ENCODE measurements at places on chromosomes 2 and 18.

GRCh38 chr2:139079311-139079710 lies 299.1 kb upstream of the NXPH2 start:
- no peak for DNase-seq

DNA sequence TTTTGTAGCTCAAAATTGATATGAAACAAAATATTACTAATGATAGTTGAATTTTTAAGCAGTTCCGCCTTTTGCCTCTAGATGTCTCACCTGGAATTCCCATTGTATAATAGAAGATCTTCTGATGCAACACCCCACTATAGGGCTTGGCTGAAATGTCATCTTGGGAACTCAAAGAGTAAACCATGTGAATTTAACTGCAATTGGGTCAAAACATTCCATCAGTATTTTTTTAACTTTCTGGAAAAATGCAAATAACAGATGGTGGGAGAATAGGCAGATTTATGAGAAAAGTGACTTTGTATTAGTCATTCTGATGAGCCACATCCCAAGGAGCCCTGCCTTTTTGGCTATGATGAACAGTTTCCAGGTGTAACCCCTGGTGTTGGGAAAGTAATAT lies 489.9 kb downstream of the NYAP2 start:
- no peak for DNase-seq

DNA sequence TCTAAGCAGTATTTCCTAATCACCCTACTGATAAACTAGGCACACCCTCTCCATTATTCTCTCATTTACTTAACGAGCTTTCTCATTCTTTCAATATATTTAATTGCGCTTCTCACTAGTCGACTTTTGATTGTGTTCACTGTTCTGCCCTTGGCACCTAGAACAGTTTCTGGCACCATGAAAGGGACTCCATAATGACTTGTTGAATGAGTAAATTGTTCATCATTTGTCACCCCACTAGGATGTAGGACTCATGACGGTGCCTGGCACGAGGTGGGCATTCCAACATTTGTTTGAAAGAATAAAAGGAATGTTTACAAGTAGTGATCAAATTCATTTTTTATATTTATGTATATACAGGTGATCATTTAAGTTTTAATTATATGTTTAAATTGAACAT lies 123.7 kb downstream of the DIS3L2 start:
- no peak for DNase-seq

GRCh38 chr2:1588051-1588977 lies 156.0 kb downstream of the PXDN start:
- DNase-seq = no peak

- no peak for DNase-seq
Observed at GRCh38 chr18:21809725-21810124, 69.1 kb downstream of the MIB1 start.

DNA sequence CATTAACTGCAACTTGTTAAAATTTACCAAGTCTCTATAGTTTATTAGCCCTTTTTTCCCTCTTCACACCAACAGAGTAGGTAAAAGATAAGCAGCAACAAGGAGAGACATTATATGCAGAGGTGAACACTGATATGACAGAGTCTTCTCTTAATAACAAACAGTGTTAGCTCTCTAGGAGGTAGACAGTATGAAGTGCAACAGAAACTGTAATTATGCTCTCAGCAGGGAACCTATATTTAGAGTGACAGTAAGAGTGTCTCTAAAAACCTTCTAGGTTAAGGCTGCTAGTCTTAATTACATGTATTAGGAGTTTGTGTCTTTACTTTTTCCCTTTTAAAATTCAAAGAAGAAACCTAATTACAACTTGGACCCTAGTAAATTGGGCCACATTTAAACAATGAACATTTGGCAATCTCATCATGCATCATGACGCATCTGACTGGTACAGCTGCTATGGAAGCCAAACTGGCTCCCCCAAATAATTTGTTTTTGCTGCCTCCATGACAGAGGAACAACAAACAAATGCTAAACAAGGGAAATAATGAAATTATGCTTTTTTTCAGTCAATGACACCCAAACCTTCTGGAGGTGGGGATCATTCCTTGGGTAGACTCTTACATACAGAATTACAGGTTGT lies 69.9 kb upstream of the MMADHC start:
- no peak for DNase-seq

DNA sequence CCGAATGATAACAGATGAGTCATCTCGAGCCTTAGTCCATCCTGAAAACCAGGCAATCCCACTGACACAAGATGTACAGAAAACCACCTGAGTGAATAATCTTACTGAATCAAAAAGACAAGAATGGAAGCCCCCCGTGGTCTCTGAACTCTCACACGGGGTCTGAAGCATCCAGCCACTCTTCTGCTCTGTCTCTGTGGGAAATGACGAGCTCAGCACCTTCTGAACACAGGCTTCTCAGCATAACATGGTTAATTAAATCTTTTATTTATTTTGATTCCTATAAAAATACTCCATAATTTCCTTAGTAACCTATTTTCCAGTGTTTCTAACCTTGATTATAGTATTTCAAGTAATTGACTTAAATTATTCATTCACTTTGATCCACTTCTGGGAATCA lies 203.7 kb downstream of the TMEM163 start:
- no peak for DNase-seq

GRCh38 chr18:36828157-36828629 lies 609 bp downstream of the TPGS2 start:
- DNase-seq = no peak

DNA sequence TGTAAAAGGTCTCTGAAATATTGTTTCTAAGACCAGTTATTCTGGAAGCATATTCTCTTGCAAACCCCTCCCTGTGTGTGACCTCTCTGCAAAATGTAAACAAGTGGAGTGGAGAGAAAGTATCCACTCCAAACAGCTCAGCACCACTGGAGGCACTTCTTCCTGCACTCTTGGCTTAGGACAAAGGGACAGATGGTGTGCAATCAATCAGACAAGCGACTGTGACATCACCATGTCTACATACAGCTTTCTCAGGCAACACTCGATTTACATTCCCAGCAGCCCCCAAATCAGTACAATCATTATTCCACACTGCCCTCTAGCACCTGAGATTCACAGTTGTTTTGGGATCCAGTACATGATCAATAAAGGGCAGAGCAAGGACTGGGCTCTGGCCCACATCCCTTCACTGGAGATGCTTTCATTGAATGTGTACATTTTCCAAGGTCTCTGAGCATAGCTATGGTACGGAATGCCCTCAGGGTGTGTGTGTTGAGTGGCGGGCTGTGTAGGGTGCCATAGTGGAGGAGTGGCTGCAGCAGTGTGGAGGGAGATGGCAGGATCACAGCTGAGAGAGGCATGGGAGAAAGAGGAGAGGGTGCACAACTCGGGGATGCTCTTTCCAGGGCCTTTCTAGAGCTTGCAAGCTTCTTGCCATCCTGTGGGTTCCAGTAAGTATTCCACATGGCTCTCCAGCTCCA lies 311.8 kb upstream of the ST6GAL2 start:
- no peak for DNase-seq

GRCh38 chr2:143955401-143956065 lies 564.4 kb downstream of the ZEB2 start:
- DNase-seq = no peak

DNA sequence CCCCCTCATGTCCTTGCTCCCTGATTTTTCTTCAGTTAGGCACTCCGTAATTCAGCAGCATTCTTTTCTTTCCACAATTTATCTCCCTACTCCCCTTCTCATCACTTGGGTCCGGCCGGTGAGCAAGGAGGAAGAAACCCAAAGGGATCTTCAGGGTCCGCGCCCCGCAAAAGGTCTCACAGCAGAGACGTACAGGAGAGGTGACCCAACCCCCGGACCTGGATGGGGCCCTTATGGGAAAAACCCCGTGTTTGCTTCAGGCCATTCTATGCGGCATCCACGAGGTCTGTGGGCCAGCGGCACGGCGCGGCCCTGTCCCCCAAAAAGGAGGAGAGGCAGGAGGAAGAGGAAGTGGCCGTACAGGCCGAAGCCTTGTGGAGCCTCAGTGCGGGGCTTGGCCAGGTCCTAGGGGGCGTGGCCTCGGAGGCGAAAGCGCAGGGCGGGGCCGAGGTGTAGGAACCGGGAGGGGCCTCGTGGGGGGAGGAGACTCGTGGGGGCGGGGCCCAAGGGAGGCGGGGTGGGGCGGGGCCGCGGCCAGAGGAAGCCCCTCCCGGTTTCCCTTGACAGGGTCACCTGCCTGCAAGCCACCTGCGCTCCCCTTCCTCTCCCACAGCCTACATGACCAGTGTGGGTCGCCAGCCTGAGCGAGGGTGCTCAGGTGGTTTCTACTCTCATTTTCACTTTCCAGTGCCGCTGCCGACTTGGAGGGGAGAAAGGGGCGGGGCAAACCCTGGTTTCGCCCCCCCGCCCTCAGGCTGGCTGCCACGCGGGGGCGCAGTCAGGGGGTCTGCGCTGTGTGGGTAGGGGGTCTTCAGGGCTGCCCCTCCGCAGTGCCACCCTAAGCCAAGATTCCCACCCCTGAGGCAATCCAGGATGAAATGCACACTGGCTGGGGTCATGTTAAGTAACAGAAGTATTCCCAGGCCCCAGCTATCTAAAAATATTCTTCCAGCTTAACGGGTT lies 156.4 kb upstream of the XPO1 start:
- DNase-seq = peak; percentile 56

Measured in cortex of kidney (tissue), 1 donor.